ENCODE measurements at places on chromosomes 6 and 20.

DNA sequence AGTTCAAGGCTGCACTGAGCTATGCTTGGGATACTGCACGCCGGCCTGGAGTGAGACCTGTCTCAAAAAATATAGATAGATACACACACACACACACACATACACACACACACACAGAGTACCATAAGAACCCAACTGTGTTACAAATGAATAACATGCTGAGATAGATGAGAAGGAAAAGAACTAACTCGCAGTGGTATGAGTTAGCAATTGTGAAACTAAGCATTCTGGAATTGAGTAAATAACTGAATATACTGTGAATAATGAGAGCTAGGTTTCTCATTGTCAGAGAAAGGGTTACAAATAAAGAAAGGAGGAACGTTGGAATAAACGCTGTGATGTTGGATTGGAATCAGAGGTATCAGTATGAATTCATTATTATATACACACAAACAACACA lies 14.6 kb upstream of the FAXC start:
- DNase-seq: no peak

- no peak for DNase-seq
Observed at GRCh38 chr6:168546151-168546550, 105.2 kb downstream of the SMOC2 start.

DNA sequence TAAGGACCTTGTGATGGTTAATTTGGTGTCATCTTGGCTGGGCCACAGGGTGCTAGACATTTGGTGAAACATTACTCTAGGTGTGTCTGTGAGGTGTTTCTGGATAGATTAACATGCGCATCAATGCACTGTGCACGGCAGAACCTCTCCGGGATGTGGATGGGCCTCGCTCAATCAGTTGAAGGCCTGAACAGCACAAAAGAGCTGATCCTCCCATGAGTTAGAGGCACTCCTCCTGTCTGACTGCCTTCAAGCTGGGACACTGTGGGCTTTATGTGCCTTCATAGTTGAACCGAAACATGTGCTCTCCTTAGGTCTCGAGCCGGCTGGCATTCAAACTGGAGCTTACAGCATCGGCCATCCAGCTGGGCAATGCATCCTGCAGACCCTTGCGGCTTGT lies 88.8 kb downstream of the HUS1B start:
- no peak for DNase-seq

DNA sequence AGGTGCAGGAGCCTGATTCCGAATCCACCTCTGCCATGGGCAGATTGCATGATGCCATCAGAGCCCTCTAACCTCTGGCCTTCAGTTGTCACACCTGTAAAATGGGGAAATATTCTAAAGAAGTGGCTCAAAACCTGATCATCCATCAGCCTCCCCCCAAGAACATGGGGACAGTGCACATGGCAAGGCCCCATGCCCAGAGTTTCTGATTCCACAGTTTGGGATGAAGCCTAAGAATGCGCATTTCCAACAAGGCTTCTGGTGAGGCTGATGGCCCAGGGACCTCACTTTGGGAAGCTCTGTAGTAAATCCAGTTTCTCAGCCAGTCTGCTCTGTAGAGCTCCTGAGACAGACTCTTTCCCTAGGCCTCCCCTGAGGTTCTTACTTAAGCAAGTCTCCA lies 119.9 kb upstream of the CD93 start:
- DNase-seq: no peak

DNA sequence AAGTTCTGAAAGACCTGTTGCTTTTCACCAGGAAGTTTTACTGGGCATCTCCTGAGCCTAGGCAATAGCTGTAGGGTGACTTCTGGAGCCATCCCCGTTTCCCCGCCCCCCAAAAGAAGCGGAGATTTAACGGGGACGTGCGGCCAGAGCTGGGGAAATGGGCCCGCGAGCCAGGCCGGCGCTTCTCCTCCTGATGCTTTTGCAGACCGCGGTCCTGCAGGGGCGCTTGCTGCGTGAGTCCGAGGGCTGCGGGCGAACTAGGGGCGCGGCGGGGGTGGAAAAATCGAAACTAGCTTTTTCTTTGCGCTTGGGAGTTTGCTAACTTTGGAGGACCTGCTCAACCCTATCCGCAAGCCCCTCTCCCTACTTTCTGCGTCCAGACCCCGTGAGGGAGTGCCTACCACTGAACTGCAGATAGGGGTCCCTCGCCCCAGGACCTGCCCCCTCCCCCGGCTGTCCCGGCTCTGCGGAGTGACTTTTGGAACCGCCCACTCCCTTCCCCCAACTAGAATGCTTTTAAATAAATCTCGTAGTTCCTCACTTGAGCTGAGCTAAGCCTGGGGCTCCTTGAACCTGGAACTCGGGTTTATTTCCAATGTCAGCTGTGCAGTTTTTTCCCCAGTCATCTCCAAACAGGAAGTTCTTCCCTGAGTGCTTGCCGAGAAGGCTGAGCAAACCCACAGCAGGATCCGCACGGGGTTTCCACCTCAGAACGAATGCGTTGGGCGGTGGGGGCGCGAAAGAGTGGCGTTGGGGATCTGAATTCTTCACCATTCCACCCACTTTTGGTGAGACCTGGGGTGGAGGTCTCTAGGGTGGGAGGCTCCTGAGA lies at the start of gene HFE:
Gene HFE, plus strand, starts transcription at position 146 of the 832 bp plus-strand sequence. Its CDS starts 12 bp downstream, at position 158.
- no peak for DNase-seq

DNA sequence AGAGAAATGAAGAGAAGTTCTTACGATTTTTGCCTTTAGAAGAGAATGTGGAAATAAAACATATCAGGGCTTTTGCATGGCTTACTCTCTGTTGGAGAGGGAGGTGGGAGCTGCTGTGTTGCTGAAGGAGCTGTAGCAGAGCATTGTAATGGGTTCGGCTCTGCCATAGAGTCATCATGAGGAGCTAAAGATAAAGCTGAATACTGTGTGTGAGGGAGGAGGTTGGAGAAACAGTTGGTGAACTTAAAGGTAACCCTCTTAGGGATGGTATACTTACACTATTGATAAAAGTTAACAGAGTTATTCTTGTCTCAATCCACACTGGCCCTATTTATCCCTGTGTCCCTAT lies 34.8 kb downstream of the CTNNBL1 start:
- DNase-seq: no peak

- no peak for DNase-seq
Observed at GRCh38 chr6:15365273-15365687, 119.4 kb downstream of the JARID2 start.
